ENCODE measurements at places on chromosomes 1 and 21.

- DNase-seq, result no peak
These were observed 162.7 kb upstream of the COL6A1 start for GRCh38 chr21:45818904-45819285.

GRCh38 chr1:181149326-181150125 is 61.0 kb downstream of the IER5 start:
- peak; percentile 37 for DNase-seq

GRCh38 chr1:3683992-3684391 is 31.7 kb downstream of the TP73 start:
- DNase-seq, result no peak

DNA sequence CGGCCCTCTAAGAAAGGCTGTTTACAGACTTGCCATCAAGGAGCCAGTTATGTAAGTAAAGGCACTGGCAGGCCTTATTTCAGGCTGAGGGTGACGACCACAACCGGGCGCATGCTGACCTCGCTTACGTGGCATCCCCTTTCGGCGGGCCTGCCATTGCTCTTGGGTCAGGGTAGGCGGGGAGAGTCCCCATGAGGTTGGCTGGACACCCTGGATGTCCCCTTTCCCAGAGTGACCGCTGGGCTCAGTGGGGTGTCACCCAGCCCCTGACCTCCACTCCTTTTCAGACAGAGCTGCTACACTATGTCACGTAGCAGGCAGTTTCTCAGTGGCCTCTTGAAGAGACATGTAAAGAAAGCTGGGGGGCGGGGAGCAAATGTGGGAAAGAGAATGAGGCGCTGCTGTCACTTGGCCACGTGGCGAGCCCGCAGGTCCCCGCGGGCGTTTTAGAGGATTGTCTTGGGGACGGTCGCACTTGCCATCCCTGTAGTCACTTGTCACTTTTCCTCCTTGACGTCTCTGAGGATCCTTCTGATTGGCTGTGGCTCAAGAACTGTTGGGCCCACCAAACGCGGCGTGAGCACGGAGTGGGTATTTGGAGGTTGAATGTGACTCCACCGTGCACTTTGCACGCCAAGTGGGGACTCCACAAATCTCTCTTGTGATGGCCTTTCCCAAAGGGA is 42.2 kb downstream of the SLC37A1 start:
- DNase-seq, result no peak

DNA sequence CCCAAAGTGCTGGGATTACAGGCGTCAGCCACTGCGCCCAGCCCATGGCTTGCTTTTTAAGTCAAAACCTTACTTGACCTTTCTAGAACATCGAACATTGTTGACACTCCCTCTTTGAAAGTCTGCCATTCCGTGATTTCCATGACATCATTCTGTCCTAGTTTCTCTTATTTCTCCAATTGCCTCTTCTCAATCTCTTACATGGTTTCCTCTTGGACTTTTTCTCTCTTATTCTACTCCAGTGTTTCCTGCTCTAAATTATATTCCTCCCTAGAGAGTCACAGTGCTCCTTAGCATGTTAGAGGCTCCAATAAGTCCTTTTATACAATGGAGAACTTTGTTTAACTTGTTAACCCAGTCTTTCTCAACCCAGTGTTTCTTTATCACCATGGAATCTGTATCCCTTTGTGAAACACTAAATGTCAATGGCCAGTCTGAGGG is 25.5 kb downstream of the JAM2 start:
- DNase-seq, result no peak

DNA sequence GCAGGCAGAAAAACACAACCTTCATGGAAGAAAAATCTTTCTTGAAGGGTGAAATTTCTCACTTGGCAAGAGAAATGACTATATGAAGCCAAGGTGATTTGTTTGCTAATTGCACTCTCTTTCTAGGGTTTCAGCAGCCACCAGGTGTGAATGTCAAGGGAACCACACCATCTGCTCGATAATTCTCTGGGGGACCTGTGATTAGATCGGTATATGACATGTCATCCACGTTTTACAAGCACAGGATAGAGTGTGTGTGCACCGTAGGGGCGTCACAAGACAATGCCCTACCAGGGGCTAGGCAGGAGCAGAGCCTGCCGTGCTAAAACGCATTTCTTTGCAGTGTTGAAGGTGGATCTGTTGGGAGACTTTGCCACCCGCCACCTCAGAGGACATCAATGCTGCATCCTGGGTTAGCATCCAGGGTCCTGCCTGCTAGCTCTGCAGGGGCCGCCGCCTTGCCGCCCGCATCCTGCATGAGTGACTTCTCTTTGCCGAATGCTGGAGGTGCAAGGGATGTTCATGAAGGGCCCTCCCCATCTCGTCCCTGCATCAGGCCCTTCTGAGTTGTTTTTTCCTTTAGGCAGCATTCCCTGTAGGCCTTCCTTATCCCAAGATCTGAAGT is 37.8 kb upstream of the CCSAP start:
- peak; percentile 99 for DNase-seq

DNA sequence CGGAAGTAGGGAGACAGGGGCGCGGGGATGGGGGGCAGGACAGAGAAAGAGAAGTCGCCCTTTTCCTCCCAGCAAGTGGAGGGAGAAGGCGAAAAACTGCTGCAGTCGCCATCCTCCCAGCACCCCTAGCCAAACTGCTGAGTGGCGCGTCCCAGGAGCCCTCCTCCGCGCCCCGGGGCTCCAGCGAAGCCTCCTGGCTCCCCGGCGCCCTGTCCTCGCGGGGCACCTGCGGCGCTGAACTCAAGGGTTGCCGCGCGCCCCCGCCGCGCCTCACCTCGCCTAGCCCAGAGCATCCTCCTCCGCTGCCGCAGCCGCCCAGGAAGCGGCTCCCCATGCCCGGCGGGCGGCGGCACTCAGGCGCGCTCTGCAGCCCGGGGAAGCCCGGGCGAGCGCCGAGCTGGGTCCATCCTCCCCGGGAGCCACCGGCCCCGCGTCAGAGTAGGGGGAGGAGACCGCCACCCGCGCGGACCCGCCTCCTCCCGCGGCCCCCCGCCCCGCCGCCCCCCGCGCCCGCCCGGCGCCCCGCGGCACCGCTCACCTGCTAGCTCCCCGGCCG is at the start of gene DAB1:
Gene DAB1 (minus strand): TSS at position 405 of the 556 bp plus-strand sequence. CDS start 133,030 bp downstream, outside the sequence.
- peak; percentile 38 for DNase-seq

DNA sequence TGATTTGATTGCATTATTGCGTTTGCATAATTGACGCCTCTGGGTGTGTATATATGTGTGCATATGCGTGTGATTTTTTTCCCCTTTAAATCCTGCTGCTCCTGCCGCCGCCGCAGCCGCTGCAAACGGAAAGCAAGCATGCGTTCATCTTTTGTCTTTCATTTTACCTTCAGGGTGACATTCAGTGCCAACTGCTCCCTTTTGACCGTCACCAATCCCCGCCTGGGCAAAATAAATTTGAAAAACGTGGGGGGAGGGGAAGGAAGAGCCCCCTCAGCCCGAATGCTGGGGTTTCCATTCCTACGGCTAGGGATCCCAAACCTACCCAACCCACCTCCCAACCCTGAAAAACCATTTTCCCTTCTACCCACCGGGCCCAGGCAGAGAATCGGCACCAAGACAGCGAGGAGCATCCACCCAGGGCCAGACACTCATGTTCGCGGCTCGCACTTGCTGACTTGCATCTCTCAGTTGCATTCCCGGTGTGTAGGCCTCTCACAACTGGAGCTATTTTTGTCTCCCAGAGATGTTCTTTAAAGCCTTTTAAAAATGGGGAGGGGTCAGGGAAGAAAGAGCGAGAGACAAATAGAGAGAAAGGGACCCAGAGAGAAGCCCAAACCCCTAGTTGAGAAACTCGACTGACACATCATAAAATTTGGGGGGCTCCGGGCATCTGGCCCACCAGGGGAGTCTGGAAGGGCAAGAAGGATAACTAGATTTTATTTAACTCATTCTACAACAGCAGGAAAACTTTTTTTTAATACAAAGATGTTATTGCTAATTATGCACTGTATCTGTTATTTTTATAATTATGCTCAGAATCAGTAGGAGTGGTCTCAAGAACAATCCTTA is 367.1 kb upstream of the ESRRG start:
- DNase-seq, result peak; percentile 62
